Right ventricle myocardium inferior (tissue), 1 donor: ENCODE measurements at places on chromosomes 12 and 14. TPM values are rescaled to one million over a fixed set of nuclear protein-coding genes. Genes with fewer than 3 reads are reported as not detected.

DNA sequence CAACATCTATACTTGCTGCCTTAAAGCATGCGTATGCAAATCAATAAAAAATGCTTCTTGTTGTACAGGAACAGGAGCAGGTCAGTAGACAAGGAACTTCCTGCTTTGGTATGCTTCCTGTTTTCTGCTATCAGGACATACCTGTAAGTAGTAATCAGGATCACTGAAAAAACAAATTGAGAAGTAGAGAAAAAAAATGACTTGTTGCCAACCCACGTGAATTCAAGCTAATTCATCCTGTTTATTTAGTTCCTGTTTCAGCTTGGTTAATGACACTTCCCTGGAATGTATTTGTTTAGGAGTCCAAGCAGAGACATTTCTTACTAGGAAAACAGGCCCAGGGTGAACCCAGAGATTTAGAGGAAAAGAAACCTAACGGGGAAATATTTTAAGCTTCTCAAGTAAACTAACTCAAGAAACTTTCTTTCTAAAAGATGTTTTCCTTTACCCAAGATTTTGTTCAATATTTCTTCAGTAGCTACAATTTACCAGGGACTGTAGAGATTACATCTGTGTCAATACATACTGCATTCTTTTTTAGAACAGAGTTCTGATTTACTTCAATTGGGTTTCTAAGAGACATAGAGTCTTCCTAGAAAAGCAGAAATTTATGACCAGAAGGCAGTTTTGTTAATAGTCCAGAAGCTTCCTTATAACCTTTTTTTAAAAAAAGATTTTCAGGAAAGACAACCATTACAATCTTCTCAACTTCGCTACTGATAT, 124.2 kb downstream of the PAWR start:
- no peak for DNase-seq

- DNase-seq: no peak
Observed at GRCh38 chr12:14784471-14784870, 18.8 kb downstream of the WBP11 start.

GRCh38 chr14:54443981-54444380, 2.8 kb upstream of the CNIH1 start:
- no peak for DNase-seq

DNA sequence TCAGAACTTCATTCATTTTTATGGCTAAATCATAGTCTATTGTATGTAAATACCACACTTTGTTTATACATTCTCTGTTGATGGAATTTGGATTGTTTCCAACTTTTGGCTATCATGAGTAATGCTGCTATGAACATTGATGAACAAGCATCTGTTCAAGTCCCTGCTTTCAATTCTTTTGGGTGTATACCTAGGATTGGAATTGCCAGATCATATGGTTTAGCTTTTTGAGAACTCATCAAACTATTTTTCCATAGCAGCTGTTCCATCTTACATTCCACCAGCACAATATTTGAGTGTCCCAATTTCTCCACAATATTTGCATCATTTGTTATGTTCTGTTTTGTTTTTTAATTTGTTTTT, 52.3 kb upstream of the CCND2 start:
- DNase-seq: no peak

- no peak for DNase-seq
Observed at GRCh38 chr12:112126000-112126438, 659 bp downstream of the TRAFD1 start.

The KRT86 gene
- total RNA-seq: not detected

DNA sequence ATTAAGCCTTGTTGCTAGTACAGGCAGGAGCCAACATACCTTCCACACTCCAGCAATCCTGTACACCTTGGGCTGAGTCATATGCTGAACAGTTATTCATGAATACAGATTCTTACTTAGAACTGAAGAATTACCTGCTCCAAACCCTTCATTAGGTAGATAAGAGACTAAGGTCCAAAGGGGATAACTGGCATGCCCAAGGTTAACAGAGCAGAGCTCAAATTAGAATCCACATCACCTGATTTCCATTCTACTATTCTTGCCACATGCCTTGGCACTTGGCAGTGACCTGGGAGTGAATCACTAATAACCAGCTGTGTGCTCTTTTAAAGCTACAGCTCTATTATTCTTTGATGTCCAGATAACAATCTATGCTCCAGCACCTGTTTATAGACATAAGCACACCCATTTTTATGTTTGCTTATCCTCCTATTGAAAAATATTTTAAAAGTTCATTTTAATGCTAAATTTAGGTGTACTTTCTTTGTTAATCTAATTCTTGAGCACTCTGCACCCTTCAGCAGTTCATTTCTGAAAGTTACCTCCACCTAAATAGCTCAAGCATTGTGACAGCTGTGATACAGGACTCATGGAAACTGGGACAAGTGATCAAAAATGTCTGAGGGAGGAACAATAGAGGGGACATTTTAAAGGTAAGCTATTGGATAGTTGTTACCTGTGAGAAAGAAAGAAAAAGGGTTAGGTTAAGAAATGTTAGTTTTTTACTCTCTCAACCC, 19.4 kb downstream of the LPCAT3 start:
- no peak for DNase-seq

DNA sequence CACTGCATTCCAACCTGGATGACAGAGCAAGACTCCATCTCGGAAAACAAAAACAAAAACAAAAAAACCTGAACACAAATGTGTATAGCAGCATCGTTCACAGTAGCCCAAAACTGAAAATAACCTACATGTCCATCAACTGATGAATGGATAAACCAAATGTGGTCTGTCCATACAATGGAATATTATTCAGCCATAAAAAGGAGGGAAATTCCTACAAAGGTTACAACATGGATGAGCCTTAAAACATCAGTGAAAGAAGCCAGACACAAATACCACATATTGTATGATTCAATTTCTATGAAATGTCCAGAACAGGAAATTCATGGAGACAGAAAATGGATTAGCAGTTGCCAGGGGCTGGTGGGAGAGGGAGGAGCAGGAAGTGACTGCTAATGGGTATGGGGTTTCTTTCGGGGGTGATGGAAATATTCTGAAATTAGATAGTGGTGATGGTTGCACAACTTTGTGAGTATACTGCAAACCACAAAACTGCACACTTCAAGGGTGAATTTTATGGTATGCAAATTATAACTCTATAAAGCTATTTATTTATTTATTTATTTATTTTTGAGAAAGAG, 4.0 kb downstream of the MYL2 start:
- no peak for DNase-seq

- DNase-seq: peak; percentile 74
Observed at GRCh38 chr14:61695695-61696527, 598 bp downstream of the HIF1A start.

The OAS2 gene
- 5.0 TPM for total RNA-seq

The ESPL1 gene
- total RNA-seq: 0.97 TPM

DNA sequence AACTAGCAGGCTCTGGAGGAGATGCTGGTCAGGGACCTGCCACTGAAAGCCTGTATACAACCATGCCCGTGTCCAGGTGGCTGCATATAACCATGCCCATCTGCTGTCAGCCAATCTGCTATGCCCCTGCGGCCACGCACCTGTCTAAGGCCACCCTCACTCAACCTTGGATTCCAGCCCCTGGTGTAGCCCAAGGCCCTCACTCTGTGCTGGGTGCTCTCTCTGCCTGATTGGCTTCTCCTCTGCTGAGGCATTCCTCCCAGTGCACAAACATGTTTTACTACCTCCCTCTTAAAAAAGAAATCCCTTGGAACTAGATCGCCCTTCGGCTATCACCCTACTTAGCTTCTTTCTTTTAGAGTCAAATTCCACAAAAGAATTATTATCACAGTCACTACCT, 45.5 kb downstream of the ZFP36L1 start:
- DNase-seq: no peak

DNA sequence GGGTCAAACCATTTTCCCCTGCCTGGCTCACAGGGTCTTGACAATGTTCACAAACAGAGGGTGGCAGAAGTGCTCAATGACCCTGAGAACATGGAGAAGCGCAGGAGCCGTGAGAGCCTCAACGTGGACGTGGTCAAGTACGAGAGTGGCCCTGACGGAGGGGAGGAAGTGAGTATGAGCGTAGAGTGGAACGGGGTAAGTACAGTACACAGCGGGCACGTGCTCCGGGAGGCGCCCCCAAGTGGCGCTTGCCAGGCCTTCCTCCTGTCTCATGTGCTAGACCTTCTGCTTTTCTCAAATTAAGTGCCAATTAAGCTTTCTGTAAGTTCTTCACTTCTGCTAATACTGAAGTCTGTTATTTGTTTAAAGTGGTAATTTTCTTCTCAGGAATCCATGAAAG, 35.9 kb downstream of the XRCC3 start:
- no peak for DNase-seq

DNA sequence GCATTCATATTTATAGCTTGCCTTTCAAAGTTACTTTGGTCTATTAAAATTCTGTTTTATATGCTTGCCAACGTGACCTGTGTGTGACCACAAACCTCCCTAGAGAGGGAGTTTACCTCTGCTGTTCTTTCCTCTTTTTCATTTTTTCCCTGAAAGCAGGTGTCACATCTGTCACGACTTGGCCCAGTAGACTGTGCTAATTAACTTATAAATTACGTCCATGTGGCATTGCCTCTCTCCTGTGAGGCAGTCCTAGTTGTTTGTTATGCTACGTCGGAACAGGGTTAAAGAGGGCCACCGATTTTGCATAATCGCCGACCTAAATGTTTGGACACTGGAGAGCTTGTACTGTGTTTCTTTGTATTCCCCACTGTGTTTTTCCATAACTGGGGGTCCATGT, 343.9 kb upstream of the FLRT2 start:
- DNase-seq: no peak

The EFCAB11 gene
- 3.5 TPM for total RNA-seq

DNA sequence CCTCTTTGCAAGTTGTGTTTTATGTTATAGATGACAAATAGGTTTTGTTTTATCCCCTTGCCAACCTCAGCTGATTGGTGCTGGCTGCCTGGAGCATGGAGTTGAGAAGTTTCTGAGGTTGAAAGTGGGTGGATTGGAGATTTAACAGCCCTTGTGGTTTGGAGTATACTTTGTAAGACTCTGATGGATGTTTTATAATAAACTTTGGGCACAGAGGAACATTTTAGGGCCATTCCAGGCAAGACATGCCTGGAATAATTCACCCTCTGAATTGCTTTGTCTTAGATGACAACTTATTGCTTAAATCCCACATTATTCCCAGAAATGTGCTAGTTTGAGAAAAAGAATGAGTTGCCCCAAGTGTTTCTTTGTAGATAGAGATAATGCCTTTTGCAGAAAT, 158.9 kb downstream of the SLC5A8 start:
- no peak for DNase-seq

- DNase-seq: no peak
Observed at GRCh38 chr12:79322905-79323304, 367.9 kb downstream of the PAWR start.

DNA sequence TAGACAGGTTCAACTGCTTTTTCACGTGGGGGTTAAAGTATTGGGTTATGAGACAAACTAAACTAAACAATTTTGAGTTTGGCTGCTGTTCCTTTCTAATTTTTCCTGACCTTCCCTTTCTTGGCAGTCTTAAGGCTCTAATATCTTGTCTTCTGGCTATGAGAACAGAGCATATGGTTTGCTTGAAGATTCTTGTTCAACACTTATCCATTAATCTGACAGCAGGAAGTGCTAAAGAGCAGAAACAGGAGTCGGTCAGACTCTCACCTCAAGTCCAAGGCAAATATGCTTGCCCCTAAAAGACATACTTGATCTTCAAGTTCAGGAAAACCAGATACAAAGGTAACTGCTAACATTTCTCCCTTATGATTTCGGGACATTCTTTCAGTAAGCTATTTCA, 52.6 kb upstream of the KCNJ8 start:
- no peak for DNase-seq

- no peak for DNase-seq
Observed at GRCh38 chr14:101590062-101590461, 28.8 kb downstream of the DIO3 start.

GRCh38 chr14:60195179-60195810, 30.1 kb upstream of the DHRS7 start:
- DNase-seq: no peak
